Activated CD4-positive, alpha-beta T cell treated with anti-CD3 and anti-CD28 coated beads, Interleukin-2, amount 50 U/mL, for 48 hours (primary cell): ENCODE measurements at places on chromosomes 16 and 17.

GRCh38 chr16:50692999-50693781 lies at the start of gene NOD2:
Gene NOD2 (plus strand): TSS chr16:50693606. CDS start chr16:50699496, 5,890 bp downstream.
- peak; percentile 41 for DNase-seq

- DNase-seq, result peak; percentile 84
Observed at GRCh38 chr17:8120520-8121406, 2.4 kb upstream of the ALOXE3 start.

- no peak for DNase-seq
Observed at GRCh38 chr17:44230140-44230539, 10.7 kb upstream of the UBTF start.

- DNase-seq, result no peak
Observed at GRCh38 chr17:948284-948852, 31.2 kb downstream of the NXN start.

GRCh38 chr16:59964232-59964924 lies 1230.3 kb upstream of the GOT2 start:
- no peak for DNase-seq

DNA sequence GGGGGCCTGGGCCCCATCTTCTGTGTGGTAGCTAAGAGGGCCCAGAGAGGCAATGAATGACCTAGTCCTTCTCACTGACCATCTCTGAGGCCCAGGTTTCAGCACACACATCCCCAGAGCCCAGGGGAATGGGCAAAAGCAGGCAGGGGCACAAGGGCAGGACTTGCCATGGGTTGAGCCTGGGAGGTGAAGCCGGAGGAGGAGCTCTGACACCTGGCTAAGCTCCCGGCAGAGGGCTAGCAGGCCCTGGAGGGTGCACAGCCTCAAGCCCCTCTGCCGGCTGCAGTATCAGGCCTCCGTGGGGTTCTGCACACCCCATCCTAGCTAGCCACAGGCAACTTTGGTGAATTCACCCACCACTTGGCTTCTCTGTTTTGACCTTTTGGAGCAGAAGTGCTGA lies 5.3 kb downstream of the SRCIN1 start:
- no peak for DNase-seq

DNA sequence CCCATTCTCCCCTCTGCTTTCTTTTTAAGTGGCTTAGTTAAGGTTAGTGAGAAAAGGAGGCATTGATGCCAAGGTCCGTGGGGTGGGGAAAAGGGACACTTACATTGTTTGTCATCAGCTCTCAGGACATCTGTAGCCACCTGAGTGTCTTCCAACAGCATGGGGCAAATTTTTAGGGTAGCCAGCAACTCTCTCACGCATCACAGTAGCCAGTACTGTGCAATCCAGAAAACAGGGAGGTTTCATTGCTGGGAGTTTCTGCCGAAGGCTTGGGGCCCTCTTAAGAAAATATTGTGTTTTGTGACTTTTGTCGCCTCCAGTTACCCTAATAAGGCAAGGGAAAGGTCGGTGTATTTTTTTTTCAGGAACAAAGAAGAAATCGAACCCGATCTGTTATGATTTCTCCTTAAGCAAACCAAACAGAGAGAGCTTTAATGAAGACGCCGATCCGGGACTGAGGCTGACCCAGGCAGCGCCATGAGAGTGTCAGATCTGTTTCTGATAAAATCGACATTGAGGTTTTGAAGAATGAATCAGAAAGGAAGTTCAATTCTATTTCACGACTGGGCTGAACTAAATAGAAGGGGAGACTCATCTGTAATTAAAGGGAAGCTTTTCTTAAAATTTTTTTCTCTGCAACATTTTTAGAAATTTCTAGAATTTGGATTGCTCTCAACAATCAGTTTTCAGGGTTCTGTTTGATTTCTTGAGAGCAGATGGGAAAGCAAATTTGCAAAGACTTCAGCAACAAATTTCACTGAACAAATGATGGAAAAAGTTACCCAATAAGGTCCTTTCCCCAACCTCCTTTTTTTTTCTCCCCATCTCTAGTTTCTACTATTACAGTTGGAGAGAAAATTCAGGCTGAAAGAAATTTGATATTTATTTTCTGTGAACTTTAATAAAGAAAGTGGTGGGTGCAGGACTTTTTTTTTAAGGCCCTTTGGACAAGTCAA lies 144.7 kb upstream of the IRX3 start:
- DNase-seq, result no peak

- no peak for DNase-seq
Observed at GRCh38 chr17:4365628-4366326, 698 bp downstream of the UBE2G1 start.

- DNase-seq, result no peak
Observed at GRCh38 chr16:77986011-77986740, 36.2 kb upstream of the CLEC3A start.

DNA sequence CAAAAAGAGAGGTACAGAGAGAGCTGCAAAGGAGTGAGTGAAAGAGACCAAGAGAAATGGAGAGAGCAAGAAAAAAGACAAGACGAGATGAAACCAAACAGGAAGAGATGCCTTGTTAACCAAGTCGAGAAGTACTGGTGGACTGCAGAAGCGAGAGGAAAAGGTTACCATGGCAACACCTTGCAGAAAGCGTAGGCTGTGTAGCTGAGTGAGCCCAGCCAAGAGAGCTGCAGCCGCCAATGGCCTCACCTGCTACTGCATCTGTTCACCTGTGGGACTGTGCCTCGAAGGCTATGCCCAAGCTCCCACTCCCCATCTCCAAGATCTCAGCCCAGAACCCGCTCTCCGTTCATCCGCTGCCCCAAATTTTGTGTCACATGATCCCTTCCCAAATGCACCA lies 161.3 kb downstream of the SLC39A11 start:
- no peak for DNase-seq

DNA sequence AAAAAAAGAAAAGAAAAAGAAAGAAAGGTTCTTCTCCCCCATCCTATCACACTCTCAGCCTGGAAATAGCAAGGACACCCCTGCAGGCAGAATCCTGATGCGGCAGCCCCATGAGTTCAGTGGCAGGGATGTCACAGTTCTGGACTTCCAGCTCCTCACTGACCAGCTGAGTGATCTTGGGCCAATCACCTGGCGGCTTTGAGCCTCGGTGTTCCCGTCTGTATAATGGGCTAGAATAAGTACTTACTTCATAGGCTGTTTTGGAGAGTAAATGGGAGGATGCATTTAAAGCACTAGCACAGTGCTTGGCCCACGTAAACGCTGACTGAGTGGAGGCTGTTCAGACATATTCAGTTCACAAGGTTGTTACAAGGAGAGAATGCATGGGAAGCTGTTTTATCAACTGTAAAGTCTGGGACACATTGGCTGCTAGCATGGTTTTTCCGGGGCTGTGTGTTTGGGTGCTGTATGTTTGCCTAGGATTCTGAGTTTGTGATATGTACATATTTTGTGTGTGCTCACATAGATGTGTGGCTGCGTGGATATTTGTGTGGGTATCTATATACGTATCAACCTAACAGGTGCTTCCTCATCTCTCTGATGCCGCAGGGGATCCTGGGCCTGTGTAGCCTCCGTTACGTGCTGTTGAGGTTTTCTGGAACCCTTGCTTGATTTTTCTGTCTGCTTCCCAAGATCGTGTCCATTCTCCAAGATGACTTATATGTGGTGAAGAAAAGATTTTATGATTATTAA lies 3.4 kb downstream of the BHLHA9 start:
- DNase-seq, result no peak

GRCh38 chr17:6532441-6532885 lies 23.9 kb downstream of the PITPNM3 start:
- DNase-seq, result no peak

DNA sequence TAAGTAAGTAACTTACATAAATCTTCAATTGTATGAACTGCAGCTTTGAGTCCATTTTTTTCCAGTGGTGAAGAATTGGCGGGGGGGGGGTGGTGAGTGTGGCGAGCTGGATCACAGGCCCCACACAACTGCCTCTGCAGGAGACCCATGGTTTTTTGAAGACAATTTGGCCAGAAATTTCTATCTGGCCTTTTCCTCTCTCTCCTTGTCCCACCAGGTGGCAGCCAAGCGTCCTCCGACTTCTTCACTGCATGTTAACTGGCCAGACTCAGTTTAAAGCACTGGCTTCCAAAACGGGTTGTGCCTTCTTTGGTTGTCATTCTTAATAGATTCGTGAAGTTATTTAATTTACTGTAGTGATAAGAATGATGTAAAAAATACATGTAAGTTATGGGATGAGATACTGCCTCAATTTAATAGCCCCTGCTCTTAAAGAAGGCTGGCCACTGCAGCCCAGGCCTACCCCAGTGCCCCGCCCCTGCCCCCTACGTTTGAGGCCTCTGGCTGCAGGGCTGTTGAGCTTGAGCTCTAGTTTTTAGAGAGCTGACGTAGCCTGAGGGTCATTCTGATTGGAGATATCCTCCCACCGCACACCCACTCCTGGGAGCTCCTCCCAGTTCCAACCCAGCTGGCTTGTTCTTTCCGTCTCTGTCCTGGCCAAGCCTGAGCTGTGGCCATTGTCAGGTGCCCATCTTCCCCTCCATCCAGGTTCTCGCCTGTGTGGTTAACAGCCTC lies 36.4 kb downstream of the AKAP1 start:
- DNase-seq, result no peak

DNA sequence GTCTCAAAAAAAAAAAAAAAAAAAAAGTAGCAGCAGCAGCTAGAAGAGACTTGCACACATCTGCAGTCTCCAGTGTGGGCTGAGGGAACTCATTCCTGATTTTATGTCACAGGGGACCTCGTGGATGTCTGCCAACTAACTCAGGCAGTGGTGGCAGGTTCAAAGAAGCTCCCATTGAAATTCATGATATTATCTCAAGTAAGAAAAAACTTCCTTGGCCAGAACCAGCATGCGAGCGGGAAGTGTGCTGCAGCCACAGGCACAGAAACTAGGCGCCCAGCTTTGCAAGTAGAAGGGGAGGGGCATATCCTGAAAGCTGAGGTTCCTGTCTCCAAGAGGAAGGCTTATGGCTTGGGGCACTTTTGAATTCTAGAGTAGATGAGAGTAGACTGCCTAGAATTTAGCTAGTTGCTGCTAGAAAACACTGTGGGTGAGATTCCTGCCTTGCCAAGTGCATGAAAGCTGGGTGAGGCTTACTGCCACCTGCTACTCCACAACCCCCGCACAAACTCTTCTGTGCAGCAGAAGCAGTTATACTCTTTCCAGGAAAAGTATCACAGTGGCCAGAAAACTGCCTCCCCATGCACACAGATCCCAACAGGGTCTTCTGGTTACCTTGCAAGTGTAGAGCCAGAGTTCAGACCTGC lies 603.8 kb upstream of the CA10 start:
- no peak for DNase-seq

GRCh38 chr16:89436366-89436765 lies 54.0 kb downstream of the ANKRD11 start:
- no peak for DNase-seq

DNA sequence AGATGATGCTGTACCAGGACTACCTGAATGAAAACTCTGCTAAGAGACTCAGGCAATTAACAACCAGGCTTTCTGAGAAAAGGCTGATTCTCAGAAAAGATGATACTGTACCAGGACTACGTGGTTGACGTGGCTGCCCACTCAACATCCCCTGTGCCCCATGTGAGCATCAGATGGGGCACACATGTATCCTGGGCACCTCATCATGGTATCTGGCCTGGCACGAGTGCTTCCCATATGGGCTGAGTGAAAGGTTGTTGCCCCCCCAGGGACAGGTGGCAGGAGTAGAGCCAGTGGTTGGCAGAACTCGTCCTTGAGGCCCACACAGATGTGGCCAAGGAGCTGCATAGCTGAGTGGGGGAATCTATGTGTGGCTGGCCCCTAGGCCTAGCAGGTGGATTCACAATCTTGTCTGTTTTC lies 3.5 kb upstream of the CES4A start:
- DNase-seq, result peak; percentile 76

- DNase-seq, result no peak
Observed at GRCh38 chr17:70906808-70907207, 737.5 kb downstream of the KCNJ2 start.

DNA sequence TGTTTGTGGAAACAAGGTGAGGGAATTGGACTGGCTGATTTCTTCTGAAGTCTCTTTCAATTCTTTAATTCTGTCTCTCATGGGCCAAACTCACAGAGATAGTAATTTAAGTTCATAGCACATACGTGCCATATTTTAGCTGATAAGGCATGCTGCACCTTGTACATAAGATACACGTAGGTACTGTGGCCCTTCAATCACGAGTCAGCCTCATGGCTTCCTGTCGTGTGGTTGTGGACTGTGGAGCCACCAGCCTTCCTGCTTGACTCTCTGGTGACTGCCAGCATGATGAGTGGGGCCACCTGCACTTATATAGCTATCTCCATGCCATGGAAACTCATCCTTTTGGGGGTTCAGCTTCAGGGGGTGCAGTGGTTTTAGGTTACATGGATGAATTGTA lies 25.1 kb downstream of the KSR1 start:
- peak; percentile 48 for DNase-seq

- DNase-seq, result peak; percentile 44
Observed at GRCh38 chr16:53892155-53892554, 188.2 kb downstream of the FTO start.

DNA sequence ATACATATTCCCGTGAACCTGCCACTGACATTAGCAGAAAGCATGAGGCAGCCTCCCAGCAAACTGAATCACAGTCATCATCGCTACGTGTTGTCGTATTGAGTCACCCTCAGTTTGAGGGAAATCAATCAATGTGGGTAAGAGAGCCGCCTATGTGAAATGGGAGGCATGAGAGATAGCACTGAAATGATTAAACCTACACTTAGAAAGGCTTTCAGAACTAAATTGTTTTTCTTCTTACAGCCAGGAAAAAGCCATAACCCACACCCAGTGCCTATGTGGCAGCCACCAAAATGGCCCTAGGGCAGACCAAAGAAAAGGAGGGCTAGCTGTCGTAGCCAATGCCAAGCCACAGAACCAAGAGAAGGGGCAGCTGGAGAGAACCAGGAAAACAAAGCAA lies 90.5 kb downstream of the ADAMTS18 start:
- no peak for DNase-seq

DNA sequence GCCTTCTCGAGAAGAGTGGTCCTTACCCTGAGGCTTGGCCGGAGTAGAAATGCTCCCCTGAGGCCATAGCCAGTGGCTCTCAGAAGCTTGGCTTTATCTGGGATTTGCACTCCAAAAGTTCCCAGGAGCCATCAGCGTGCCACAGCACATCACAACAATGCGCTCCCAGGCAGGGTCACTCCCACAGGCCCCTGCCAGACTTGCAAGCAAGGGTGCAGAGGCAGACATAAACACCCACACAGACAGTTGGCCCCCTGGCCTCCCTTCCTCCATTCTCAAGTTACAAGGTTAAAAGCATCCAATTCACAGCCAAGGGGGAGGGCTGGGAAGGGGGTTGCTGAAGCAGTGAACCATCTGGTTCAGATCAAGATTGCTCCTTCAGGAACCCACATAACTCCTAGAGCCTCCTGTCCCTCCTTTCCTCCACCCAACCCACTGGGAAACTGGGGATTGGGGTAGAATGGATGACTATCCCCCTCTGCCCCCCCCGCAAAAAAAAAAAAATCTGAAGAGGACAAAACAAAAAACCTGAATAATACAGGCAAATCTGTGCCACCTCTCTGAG lies 1.8 kb downstream of the ST3GAL2 start:
- no peak for DNase-seq
